Stimulated activated naive CD4-positive, alpha-beta T cell treated with Interleukin-2 at 50 U/mL for 16 hours (primary cell): ENCODE measurements at places on chromosomes 2 and 18.

DNA sequence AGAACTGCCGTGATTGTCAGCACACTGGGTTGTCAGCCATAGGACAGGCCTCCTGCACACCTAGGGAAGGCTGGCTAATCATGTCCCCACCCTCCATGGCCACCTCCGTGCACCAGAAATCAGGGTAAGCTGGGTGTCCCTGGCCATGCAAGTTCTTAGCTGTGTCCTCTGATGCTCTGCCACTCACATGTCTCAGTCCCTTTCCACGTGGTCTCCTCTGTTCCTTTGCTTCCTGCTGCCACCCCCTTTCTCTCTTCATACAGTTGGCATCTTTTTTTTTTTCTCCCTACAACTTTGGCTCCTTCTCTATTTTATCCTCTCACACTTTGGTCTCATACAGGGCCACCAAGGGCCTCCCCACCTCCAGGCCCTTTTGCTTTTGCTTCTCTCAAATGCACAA, 153.7 kb downstream of the TPGS2 start:
- no peak for DNase-seq

DNA sequence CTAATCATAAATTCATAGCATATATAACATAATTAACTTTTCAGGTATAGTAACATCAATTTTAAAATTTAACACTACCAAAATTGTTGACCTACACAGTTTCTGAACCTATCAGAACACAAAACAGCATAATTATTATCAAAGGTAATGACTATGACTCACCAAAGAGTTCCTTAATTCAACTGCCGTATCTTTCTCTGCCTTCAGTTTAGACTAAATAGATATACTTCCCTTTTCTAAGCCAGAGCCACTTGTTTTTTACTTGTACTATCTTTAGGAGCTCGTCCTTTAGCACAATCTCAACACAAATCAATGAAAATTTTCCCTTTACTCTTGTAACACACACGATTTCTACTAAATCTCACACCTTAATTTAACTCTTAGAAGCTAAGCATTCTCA, 54.4 kb downstream of the CCDC88A start:
- DNase-seq = no peak

DNA sequence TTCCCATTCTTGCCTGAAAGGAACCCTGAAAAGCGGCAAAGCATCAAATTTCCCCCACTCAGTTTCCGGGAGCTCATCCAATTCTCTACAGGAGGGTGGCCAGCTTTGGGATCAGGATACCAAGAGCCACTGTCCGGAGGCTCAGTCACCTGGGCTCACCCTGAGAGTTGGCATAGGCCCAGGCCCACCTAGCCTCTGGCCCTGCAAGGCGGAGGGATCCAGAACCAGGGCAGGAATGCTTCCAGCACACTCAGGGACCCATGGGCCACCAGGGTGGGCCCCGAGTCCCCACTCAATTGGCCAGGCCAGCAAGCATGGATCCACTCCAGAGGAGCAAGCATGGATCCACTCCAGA, 432.9 kb upstream of the MYT1L start:
- DNase-seq = no peak

DNA sequence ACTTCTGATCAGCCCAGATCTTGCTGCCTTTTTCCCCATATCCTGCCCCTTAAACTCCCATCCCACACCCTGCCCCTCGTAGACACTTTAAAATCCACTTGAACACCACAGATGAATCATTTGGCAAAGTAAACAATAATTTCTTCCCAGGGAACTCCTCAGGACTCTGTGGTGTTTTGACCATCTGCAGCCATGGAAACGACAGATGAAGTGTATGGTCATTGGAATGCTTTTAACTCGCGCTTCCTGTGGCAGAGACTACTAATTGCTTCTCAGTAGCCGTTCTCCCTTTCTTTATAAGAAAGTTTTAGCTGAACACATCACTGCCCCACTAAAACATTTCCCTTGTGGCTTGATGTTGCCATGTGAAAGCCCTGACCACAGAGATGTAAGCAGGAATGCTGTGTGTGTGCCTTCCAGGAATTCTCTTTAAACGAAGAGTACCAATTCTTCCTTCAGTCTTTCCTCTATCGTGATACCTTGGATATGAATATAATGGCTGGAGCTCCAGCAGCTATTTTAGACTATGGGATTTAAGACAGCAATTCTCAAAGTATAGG, 92.7 kb upstream of the PARD3B start:
- DNase-seq = no peak

DNA sequence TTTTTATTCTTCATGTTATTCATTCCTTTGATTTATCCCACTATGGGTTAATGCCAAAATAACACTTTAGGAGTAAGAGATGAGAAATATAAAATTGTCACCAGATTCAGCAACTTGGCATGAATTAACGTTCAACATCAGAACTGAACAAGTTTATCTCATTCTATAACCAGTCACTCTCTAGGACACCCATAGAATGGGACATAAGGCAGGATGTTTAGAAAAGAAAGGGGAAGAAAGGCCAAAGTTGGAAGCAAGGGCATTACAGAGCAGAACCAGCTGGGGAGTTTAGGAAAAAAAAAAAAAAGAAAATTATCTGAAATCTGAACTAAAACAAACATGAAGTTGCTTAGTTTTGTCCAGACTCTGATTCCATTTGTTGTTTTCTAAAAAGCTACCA, 211.0 kb downstream of the PMAIP1 start:
- DNase-seq = no peak

- no peak for DNase-seq
Observed at GRCh38 chr18:57131101-57131500, 15.8 kb upstream of the BOD1L2 start.

DNA sequence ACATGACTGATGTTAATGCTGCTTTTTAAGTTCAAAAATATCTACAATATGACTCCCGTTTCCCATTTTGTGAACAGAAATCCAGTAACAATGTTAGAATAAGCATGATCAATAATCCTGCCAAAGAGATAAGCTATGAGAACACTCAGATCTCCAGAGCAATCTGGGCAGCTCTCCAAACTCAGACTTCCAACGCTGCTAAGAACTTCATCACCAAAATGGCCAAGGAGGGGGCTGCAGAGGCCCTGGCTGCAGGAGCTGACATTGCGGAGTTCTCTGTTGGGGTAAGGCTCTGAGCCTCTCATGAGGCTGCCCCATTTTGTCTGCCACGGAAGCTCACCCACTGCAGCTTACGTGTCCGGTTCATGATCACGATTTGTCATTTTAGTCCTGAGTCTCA, 68.4 kb downstream of the UGGT1 start:
- no peak for DNase-seq

- DNase-seq = no peak
Observed at GRCh38 chr2:150174971-150175421, 312.5 kb downstream of the RND3 start.

GRCh38 chr2:128249555-128249954, 69.1 kb downstream of the HS6ST1 start:
- no peak for DNase-seq

DNA sequence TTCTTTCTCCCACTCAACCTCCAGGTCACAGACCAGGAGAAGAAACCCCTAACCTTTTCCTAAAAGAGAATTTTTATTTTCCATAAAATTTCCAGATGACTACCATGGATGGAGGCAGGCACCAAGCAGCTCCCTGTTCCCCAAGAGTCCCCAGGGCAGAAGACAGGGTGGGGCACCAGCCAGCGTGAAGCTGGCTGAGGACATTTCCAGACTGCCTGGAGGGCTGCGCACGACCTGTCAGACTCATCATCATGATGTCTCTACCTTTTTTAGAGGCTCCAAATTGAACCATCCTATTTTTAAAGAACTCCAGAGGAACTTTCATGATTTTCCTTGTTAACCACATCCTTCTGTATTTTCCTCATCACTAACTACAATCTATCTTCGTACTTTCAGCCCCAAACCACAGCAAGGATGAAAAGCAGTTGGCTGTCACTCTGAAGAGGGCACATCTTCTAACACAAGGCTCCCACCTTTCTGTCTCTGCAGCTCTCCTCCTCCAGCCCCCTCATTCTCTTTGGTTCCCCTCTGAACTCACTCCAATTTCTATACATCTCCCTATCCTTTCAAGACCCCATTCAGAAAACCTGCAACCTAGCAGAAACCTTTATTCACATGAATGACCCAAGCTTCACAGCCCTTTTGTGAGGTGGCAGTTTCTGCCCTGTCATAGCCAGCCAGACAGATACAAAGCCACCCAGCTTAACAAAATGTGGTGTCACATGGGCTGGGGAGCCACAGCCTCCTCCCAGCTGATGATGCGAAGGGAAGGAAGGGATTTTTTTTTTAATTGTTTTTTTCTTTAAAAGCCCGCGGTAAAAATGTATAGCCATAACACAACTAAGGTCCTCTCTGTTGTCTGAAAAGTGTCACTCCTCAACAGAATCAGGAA, 11.1 kb downstream of the AMMECR1L start:
- no peak for DNase-seq

DNA sequence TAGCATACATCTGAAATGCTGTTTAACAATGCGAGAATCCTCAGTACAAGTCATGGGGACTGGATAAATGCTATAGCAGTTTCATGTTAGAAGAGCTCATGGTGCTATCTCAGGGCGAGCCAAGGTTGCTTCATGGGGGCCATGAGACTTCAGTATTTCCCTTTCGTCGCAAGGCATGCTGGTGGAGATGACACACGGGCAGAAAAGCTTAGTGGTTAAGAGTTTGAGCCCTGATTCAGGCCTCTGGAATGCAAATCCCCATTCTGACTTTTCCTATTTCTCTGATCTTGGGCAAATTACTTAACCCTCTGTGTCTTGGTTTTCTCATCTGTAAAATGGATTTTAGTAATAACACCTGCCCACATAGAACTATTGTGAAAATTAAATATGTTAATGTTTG, 57.4 kb upstream of the EPHA4 start:
- no peak for DNase-seq

GRCh38 chr2:157899125-157899839, 23.2 kb upstream of the ACVR1 start:
- no peak for DNase-seq

DNA sequence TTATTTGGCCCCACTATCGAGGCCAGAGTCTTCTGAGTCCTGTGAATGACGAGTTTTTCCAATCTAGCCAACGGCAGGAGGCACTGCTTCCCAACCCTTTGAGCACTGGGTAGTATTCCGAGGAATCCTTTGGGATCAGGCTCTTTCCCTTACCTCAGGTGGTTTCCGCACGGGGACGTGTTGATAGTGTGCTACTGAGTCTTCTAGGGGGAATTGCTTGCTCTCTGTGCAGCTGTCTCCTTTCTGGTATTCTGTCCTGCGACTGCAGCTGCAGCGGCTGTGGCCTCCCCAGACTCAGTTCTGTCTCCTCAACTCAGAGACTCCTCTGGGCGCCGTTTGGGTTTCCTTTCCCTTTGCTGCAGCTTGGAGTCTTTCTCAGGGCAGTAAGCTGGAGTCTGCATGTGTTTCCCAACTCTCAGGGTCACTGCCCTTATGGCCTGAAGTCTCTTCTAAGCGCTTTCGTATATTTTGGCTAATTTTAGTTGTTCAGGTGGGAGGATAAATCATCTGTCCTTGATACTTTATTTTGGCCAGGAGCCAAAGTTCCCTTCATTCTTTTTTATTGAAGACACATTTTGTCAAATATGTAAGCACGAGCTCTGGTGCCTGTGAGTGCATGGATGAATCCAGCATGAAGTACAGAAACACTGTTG, 118.4 kb downstream of the MAP4K4 start:
- no peak for DNase-seq

DNA sequence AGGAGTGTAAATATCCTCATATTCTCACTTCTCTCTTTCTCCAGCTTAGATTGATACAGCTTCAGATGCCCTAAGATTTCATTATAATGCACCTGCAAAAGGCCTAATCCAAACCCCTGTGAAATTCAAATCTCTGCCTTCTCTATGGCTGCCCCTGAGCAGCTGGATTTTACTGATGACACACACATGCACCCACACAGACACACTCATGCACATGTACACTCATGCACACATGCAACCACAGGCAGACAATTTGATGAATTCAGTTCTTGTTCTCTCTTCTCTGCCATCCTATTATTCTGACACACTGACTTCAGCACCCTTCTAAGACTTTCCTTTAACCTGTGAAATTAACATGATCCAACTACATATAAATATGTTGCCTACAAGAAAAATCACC, 563.2 kb downstream of the RNF144A start:
- DNase-seq = no peak

- no peak for DNase-seq
Observed at GRCh38 chr18:73462092-73462491, 594.3 kb upstream of the NETO1 start.

- DNase-seq = no peak
Observed at GRCh38 chr2:102486941-102487702, 14.1 kb downstream of the SLC9A4 start.

DNA sequence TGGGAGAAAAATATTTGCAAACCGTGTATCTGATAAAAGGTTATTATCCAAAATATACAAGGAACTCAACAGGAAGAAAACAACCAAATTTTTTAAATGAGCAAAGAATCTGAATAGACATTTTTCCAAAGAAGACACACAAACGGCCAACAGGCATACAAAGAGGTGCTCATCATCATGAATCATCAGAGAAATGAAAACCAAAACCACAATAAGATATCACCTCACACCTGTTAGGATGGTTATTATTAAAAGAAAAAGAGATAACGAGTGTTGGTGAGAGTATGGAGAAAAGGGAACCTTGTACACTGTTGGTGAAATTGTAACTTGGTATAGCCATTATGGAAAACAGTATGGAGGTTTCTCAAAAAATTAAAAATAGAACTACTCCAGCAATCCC, 463.3 kb downstream of the IRS1 start:
- DNase-seq = no peak

DNA sequence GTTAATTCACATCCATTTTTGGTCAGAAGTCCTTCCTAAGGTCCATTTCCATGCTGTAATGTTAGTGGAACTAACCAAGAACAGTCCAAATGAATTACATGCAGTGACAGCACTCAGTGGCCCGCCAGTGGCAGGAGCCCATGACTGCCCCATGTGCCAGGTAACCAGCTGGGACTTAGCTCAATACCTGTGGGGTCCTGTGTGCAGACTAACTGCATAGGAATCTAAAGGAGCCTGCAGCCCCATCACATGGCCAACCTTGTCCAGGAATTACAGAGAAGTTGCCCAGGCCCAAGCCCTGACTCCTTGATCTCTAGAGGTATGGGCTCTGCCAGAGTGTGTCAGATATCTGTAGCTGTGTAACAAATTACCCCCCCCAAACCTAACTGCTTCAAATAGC, 35.4 kb upstream of the GPR17 start:
- no peak for DNase-seq

GRCh38 chr2:84899304-84900204, 5.9 kb upstream of the TMSB10 start:
- no peak for DNase-seq

DNA sequence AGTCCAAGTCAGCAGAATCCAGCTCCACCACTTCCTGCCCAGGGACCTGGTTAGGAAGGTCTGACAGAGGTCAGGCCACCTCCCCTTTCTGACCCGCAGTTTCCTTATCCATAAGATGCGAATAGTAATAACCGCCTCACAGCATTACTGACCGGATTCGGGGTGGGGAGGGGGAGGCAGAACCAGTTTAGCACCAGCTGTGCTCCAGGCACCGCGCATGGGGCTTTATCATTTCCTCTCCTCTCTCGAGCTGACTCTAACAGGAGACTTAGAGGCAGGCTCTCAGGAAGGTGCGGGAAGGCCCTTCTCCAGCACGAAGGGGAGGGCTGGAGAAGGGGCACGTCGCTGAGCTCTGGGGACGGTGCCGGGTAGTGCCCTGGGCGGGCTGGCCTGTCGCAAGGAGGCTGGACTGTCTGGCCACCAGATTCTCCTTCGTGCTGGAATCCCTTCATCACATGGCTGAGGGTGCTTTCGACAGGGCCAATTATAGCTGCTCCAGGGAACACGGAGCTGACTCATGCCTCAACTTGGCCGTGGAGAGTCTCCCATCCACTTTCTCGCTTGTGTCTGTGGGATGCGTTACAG, 5.7 kb downstream of the EHD3 start:
- no peak for DNase-seq

- DNase-seq = no peak
Observed at GRCh38 chr2:172168917-172169346, 66.2 kb upstream of the DLX2 start.
